ENCODE measurements at places on chromosomes 5 and 9. TPM values are rescaled to one million over a fixed set of nuclear protein-coding genes. Genes with fewer than 3 reads are reported as not detected.
A peak's percentile ranks its signal among the peaks of the same experiment; 100 is the strongest.

Gene PCDHGA7
- total RNA-seq: not detected

GRCh38 chr5:139856714-139857113, 61.1 kb downstream of the PSD2 start:
- DNase-seq: no peak

DNA sequence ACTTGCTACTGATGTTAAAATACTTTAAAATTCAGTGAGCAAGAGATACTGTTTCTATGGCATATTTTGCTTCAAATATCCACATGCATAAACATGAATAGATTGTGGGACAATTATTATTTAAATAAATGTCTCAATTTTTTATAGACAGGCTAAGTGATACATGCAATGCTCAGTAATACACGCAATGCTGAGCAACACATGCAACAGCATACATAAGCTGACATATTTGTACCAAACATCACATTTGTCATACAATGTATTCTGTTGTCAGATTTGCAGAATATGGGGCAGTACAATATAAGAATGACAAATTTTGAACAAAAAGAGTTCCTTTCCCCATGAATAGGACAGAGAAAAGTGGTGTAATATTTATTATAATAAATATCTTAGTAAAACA, 155.5 kb downstream of the PDE4D start:
- no peak for DNase-seq

Gene SLC34A1
- not detected for total RNA-seq

- DNase-seq: no peak
These were observed 452.1 kb upstream of the PTPRD start for GRCh38 chr9:11064909-11065308.

DNA sequence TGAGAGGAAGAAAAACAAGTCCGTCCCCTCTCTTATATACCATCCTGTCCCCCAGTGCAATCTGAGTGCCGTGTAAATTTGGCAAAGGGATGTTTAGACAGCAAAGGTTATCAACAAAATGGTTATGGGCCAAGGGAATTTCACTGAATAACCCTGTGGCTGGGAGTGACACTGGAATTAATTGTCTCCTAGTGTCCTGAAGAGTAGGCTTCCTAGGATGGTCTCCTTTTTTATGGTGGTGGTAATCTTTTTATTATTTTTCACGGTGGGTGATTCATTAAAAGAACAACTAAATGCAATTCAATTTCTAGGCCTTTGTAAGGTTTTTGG, 244.2 kb downstream of the PIK3R1 start:
- no peak for DNase-seq

- no peak for DNase-seq
These were observed 41.9 kb downstream of the SETX start for GRCh38 chr9:132312873-132313272.

- DNase-seq: peak; percentile 22
These were observed 644 bp downstream of the TSC1 start for GRCh38 chr9:132943651-132944293.

Gene NPR2
- total RNA-seq: 7.5 TPM

DNA sequence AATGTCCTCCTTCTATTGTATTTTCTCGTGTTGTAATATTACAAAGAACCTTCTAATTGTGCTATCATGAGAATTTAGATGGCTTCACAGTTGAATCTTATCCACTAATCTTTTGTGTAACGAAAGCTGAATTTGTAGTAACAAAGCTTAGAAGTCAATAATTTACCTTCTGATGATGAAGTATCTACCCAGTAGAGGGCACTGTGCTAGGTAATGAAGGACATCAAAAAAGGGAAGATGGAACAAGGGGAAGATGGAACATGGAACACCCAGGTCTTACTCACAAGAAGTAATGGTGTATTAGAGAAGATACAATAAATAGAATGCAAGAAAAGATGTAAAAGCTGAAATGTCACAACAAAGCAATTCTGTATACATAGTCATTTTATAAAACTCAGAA, 131.0 kb upstream of the CCNG1 start:
- no peak for DNase-seq

- DNase-seq: no peak
These were observed 16.6 kb downstream of the ZNF131 start for GRCh38 chr5:43137326-43137725.

Gene FAM169A
- 37.6 TPM for total RNA-seq

- DNase-seq: no peak
These were observed 191.4 kb upstream of the DAB2 start for GRCh38 chr5:39616131-39616530.

DNA sequence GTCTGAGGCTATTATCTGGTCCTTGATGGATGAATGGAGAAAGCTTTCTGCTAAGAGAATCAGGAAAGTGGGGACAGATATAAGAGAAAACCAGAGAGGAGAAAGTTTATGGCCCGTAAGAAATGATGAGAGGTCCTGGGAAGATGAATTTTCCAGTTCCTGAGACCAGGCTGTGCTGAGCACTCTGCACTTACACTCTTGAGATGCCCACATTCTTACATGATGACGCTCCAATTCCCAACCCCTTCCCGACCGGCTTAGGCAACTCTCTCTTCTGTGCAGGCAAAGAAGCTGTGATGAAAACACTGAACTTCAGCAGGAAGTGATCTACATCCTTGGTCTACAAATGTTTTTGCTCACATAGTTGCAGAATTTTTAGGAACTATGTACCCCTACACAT, 417.0 kb downstream of the ARHGEF28 start:
- DNase-seq: no peak

Gene CYLC2
- total RNA-seq: not detected

- DNase-seq: peak; percentile 35
These were observed 487 bp downstream of the SPATA24 start for GRCh38 chr5:139403418-139403786.

Gene MLANA
- not detected for total RNA-seq

GRCh38 chr5:171275841-171276544, 33.1 kb upstream of the TLX3 start:
- no peak for DNase-seq
